ENCODE measurements at places on chromosomes 11 and 22.

- DNase-seq: no peak
Observed at GRCh38 chr11:60957188-60957587, 5.2 kb upstream of the SLC15A3 start.

GRCh38 chr11:134592391-134592990 lies 180.4 kb upstream of the B3GAT1 start:
- peak; percentile 28 for DNase-seq

- DNase-seq: no peak
Observed at GRCh38 chr11:110358336-110358735, 61.9 kb upstream of the RDX start.

DNA sequence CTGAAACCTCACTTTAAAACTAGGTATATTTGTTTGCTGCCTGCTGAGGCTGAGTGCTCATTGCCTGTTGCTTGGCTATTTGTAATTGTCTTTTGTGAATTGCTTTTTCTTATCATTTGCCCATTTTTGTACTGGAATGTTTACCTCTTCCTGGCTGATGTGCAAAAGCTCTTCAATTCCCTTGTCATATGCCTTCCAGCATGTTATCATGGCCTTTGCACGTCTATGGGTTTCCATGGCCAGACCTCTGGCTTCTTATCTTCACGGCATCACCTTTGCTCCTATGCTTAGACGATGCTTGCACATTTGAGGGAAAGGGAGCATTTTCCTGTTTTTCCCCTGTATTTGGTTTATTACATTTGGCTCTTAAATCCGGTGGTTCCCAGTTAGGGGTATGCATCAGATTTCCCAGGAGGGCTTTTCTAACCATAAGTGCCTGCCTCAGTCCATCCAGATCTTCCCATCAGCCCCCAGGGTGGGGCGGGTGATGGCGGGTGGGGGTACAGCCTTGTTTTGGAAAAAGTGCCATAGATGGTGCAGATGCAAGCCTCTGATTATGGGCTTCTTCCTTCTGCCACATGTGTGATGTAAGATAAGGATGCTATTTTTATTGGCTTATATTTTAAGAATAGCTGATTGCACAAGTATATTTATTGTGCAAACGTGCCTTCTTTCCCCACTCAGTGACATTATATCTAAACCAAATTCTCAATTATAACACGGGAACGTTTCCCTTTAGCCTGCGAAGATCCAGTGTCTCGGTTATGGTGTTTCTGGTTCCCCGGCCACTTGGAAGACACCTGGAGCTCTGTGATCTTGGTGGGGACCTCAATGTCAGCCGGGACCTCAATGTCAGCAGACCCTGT lies 70.6 kb upstream of the SEPTIN5 start:
- DNase-seq: no peak

GRCh38 chr11:20109731-20110445 lies 50.4 kb downstream of the DBX1 start:
- DNase-seq: no peak

GRCh38 chr11:70844387-70844786 lies 408.0 kb downstream of the SHANK2 start:
- no peak for DNase-seq

- no peak for DNase-seq
Observed at GRCh38 chr11:65002706-65003105, 5.9 kb upstream of the BATF2 start.

- no peak for DNase-seq
Observed at GRCh38 chr22:28148816-28149465, 229.9 kb upstream of the PITPNB start.

GRCh38 chr11:69707176-69707575 lies 3.4 kb upstream of the FGF19 start:
- DNase-seq: no peak
